ENCODE measurements at places on chromosomes 5 and 9.

- no peak for DNase-seq
These were observed 312.9 kb upstream of the PRR16 start for GRCh38 chr5:120151181-120151580.

DNA sequence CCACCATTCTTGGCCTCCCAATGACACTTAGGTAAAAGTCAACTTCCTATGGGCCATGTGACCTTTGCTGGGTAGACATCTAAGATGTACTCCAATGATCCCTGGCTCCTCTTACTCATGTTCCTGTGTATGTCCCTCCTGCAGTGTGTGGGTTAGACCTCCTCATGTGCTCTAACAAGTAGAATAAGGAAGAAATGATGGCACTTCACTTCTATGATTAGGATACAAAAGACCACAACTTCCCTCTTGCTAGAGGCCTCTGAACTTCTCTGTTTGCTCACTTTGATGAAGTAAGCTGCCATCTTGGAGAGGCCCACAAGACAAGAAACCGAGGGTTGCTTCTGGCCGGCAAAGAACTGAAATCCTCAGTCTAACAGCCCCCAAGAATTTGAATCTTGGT is 131.8 kb downstream of the TAF11L14 start:
- no peak for DNase-seq

GRCh38 chr5:33049842-33050241 is 338.7 kb downstream of the NPR3 start:
- DNase-seq = no peak

- no peak for DNase-seq
These were observed 18.7 kb downstream of the MYMK start for GRCh38 chr9:133505901-133506652.

- no peak for DNase-seq
These were observed 1.0 kb downstream of the RABL6 start for GRCh38 chr9:136808806-136809158.

DNA sequence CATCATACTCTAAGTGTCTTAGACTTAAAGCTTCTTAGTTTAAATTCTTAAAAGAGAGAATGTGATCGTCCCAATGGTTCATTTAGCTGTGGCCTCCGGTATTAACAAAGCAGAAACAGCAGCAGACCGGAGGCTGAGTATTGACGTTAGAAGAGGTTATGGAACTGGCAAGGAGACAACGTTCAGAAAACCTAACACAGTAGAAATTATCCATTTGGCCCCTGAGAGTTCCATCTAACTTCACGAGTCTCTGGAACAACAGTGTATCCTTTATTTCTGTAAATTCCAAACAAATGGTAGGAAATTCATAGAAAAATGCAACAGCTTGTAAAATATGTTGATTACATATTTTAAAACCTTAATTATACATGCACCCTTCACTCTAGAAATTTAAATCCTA is 107.3 kb upstream of the PTGER4 start:
- DNase-seq = no peak

GRCh38 chr5:73311291-73312110 is 137.1 kb downstream of the FOXD1 start:
- no peak for DNase-seq

DNA sequence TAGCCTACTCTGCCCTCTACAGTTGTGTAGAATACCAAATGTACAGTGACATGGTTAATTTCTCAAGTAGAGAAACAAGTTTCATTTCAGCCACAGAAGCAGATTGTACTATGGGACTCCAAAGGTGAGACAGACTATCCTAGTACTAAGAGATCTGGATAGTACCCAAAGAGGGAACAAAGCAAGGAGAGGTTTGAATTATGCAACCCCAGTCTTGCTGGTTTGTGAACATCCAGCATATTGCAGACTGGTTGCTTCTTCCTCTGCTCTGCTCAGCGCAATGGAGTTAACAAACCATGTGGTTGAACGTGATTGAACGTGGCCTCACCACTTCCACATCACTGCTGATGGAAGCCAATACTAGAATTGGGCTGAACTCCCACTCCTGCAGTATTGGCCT is 43.3 kb upstream of the ALDOB start:
- no peak for DNase-seq

GRCh38 chr9:136803551-136804508 is 3.9 kb upstream of the RABL6 start:
- DNase-seq = no peak

- no peak for DNase-seq
These were observed 414.8 kb upstream of the SLC30A5 start for GRCh38 chr5:68679041-68679440.

GRCh38 chr9:107734256-107735013 is 244.9 kb upstream of the KLF4 start:
- no peak for DNase-seq

- DNase-seq = no peak
These were observed 24.0 kb upstream of the GRHPR start for GRCh38 chr9:37398464-37399025.

DNA sequence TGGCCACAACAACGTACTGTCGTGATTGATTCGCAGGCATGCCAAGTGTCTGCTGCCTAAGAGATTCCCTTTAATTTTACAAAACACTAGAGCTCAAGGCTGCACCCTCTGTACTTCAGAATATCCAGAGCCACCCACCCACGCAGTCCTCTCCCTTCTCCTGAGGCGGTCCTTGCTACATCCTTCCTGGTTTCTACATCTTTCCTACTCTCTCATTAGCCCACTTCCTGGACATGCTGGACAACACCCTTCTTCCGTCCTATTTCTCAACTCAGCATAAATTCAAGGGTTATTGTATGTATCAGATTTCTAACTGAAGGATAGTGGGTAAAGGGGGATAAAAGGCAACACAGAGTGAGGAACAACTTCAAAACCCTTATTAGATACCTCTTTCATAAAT is 148.4 kb upstream of the MAP3K1 start:
- DNase-seq = no peak

DNA sequence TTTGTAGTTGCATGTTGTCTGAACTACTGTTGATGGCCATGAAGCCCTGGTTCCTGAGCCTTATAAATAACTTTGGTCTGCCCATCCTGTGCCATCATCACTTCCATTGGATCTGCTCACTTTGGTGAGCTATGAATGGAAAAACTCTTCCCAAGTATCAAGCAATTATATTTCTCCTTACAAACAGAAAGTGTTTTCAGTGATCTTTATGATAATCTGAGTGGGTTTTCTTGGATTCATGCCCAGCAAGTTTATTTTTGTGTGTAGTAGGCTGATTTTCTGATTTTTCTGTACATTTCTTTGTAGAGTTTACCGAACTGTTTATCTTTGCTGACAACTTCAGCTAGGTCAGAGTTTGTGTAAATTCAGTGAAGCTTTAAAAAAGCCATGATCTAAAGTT is 31.0 kb downstream of the CAMK4 start:
- no peak for DNase-seq

DNA sequence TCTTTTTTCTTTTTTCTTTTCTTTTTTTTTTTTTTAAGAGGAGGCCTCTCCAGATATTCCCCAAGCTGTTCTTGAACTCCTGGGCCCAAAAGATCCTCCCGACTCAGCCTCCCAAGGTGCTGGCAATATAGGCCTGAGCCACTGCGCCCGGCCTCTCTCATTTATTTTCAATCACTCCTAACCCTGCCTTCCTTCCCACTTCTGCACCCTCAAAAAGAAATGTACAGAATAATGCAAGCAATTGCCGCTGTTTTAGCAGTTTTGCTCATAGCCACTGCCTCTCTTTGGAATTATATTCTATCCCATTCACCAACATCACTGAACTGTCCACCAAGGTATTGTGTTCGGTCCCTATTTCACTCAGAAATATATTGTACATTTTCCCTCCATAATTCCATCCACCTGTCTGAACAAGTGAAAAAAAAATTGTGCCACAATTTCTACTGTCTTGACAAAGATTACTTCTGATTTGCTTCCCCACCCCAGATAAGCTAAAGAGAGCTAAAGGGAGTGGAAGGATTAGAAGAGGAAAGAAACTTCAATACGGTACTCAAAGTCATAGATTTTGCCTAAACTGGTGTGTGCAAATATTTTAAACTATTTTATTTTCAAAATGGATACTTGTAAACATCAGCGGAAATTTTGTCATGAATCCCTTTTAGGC is 1.9 kb downstream of the FNBP1 start:
- DNase-seq = no peak

DNA sequence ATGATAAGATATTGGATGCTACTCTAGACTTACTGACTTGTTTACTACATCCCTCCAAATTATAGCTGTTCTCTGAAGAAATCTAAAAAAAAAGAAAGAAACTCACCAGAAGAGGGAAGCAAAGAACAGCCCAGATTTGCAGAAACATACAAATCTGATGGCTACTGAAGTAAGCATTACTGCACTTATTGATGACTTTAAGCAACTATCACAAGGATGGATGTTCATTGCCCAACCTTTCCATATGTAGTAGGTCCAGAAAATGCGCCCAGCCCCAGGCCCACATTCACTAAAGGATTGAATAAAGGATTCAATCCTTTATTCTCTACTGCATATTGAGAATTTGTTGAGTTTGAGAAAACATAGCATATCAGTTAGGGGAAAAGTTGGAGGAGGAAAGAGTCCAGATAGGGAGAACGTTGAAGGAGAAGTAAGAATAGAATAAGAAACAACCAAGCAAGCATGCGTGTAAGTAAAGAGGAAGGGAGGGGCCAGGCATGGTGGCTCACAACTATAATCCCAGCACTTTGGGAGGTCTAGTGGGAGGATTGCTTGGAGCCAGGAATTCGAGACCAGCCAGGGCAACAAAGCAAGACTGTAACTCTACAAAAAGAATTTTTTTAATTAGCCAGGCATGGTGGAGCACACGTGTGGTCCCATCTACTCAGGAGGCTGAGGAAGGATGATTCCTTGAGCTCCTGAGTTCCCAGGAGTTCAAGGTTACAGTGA is 33.8 kb upstream of the DTWD2 start:
- DNase-seq = no peak

DNA sequence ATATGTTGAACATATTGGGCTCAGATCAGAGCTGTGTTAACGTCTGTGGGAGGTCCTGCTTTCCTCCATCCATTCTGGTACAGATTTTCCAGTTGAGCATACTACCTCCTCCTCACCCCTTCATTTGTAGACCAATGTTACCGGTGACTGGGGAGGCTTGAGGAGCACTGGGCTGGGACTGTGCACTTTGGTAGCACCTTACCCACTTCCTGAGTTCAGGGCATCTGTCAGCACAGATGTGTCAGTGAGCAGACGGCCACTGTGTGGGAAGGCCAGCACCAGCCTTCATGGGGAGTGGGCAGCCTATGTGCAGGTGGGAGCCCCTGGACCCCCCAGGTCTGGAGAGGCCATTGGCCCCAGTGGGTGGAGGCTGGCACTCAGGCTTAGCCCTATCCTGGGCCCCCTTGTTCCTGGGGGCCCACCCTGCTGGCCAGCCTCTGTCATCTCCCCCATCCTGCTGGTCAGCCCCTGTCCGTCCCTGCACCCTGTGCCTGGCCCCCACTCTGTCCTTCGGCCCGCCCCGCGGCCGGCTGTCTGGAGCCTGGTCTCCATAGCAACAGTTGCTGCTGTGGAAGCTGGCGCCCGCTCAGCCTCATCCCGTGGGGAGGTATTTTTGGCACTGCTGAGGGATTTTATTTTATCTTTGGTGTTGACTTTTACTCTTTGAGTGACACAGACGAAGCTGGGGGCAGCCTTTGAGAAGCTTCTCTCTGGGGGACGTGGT is 21.3 kb downstream of the WNK2 start:
- DNase-seq = no peak

- no peak for DNase-seq
These were observed 599.3 kb upstream of the TLE4 start for GRCh38 chr9:78972303-78972999.

- DNase-seq = no peak
These were observed 1.6 kb downstream of the CFAP95 start for GRCh38 chr9:69822116-69822750.

- DNase-seq = no peak
These were observed 140.4 kb downstream of the ESM1 start for GRCh38 chr5:54844905-54845566.

DNA sequence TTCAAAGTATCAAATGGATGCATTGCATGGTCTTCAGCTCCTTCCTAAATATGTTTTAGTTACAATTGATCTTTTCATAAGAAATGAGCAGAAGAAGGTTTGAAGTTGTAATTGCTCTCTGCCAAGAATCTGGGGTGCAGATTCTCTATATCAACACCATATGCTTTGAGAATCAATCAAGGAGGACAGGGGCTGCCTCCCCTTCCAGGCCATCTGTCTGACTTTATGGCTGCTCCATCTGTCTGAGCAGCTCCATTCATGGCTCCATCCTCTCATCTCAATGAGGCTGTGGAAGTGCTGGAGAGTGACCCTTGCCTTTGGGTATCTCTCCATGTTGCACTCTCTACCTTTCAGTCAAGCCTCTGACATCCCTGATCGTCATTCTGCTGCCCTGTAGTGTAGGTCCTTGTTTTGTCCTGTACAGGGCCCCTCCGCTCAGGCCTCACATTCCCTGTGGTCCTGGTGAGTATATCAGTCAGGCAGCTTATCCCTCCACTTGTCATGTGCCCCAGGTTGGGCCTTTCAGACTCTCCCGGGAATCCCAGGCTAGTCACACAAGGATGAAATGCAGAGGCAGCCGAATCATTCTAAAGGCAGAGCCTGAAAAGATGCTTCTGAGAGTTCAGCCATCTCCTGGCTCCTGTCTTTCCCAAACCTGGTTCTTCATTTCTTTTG is 14.0 kb upstream of the SV2C start:
- no peak for DNase-seq

DNA sequence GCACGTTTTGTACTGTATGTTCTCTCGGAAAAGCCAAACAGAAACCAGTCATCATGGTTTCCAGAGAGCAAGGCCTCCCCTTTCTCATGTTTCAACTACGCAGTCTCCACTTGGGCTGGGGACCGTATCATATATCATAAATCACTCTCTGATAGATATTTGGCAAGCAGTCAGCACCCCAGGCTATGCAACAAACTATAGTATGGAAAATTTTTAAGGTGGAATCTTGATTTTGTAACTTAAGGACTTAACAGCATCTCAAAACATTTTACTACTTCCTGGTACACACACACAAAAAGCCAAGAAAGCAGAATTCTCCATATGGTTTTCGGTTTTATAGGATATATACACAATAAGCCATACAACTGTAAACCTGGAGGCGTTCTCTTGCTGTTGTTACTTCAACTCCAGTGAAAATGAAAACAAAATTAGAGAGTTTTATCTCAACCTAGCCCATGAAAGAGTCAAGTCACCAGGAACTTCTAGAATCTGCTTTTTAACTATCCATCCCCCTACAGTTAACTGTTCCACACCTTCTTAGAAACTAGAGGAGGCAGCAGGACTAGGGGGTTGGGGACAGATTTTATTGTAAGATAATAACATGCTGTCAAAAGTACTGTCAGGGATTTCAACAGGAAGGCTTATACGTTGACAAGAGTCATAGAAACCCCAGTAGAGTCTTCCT is 283.4 kb downstream of the NFIB start:
- DNase-seq = no peak

GRCh38 chr5:56986626-56986947 is 34.7 kb upstream of the MIER3 start:
- no peak for DNase-seq

GRCh38 chr5:113612060-113612496 is 98.6 kb downstream of the YTHDC2 start:
- no peak for DNase-seq
